ENCODE measurements at places on chromosomes 3 and 15.

GRCh38 chr15:75008629-75009326 lies 13.4 kb downstream of the SCAMP5 start:
- no peak for DNase-seq

GRCh38 chr15:78684657-78685056 lies 43.6 kb upstream of the CHRNB4 start:
- DNase-seq, result no peak

DNA sequence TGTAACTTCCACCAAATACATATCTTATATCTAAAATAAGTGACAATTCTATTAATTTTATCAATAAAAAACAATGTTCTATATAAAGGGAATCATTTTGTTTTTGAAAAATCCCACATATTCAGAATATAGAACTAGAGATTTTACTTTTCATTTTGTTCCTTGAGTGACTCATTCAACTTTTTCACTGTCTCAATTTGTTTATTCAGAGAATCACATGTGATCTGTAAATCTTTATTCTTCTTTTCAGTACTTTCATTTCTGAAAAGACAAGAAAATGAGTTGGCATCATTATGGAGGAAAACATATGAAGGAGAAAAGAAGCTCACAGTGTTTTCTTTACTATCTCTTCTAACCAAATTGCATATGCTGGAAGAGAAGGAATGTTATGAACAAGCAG lies 35.0 kb downstream of the CIP2A start:
- DNase-seq, result no peak

DNA sequence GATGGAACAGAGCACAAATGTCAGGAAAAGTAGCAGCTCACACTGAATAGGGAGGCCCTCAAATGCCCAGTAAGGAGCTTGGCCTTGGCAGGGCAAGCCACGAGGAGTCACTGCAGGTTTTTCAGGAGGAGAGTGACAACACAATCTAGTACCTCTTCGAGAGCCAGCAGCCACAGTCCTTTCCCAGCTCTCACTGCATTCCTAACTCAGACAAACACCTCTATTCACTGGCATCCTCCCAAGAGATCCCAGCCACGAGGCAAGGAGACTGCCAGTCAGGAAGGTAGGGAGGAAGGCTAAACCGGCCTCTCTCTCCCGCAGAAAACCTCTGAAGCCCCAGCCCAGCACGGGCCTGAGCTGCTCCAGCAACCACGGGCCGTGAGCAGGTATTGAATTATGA lies 146.0 kb upstream of the SMAD3 start:
- no peak for DNase-seq

DNA sequence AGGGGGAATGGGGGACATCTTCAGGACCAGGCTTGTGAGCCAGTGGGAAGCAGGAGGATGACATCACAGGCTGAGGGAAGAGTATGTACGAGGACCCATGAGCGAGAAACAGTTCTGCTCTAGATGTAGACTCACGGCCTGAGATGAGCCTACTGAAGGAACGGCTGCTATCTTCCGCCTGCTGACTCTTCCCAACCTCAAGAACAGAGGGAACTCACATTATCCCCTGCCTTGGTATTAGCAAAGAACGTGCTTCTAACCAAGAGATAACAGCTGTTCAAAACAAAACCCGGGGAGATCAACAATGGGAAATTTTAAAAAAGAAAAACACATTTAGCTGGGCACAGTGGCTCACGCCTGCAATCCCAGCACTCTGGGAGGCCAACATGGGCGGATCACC lies 25.3 kb downstream of the AVEN start:
- no peak for DNase-seq

- no peak for DNase-seq
These were observed 798.7 kb downstream of the DIPK2A start for GRCh38 chr3:144770281-144770680.

DNA sequence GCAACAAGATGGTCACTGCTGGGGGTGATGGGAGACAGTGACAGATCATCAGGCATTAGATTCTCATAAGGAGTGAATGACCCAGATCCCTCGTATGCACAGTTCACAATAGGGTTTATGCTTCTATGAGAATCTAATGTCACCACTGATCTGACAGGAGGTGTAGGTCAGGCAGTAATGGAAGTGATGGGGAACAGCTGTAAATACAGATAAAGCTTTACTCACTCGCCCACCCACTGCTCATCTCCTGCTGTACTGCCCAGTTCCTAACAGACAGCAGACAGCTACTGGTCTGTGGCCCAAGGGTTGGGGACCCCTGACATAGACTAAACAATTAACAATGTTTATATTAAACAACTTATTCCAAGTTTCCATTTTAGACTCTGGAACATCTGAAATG lies 25.4 kb downstream of the IFT80 start:
- no peak for DNase-seq

DNA sequence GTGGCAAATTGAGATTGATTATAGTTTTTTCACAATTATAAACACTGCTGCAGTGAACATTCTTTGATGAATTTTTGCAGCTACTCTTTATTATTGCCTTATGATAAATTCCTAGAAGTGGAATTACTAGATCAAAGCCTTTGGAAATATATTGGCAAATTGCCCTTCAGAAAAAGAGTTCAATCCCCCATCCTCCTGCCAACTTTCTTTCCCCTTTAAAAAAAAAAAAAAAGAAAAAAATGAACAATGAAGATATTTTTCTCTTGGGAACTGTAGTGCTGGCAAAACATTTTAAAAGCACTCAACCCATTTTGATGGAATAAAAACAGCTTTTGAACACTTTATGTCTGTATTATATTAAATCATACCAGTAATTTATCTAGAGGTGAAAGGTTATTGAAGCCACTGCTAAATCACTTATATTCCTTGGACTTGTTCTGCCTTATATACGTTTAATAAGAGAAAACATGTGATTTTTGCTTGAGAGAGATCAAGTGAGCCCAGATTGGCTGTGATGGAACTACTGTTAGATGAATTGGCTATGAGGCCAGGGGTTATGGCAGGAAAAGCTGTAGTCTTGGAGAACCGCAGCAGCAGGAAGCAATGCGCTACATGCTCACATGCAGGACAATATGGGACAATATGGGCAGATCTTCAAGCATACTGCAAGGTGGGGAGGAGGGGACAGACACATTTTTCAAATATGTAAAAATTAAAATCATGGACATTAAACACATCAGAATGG lies 212.8 kb upstream of the C2CD4B start:
- DNase-seq, result no peak

DNA sequence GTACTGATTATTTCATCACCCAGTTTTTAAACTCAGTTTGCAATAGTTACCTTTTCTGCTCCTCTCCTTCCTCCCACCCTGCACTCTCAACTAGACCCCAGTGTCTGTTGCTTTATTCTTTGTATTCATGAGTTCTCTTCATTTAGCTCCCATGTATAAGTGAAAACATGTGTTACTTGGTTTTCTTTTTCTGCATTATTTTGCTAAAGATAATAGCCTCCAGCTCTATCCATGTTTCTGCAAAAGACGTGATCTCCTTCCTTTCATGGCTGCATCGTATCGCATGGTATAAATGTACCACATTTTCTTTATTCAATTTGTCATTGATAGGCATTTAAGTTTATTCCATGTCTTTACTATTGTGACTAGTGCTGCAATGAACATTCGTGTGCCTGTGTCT lies 79.0 kb downstream of the NAALADL2 start:
- no peak for DNase-seq

DNA sequence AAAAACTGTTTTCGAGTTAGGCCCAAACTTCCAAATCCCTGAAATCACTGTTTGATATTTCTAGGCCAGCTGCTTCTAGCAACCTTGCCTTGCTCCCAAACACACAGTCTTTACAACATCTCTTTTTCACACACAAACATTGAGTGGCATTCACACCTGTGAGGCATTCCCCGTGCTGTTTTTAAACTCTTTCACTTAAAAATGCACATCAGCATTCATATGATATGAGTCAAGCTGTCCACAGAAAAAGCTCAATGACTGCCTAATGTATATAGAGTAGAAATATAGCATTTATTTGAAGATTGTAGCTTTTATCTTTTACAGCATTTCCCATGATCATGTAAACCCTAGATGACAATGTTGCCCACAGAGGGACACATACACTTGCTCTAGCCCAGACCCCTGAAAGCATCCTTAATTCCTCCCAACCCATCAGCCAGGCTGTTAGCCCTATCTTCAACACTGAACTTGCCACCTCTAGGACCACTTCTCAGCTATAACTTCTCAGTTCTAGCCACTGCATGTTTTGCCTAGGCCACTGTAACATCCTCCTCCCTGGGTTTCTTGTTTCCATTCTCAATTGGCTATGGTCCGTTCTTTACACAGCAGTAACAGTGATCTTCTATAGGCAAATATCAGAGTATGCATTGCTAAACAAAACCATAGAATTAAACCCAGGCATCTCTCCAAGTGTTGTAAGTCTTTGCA lies 782.6 kb downstream of the DIPK2A start:
- DNase-seq, result no peak

DNA sequence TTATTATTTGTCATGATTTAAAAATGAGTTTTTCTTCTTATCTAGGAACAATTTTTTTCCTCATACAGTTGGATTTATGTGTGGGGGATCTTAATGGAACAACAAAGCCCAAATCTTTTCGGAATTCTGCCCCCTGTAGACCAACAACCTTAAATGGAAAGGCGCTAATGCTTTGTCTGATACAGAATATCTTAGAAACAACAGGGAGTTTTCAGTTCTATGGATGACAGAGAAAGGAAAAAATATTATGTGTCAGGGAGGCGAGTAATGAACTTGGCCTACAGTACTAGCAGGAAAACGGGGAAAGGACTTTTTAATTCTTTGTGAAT lies 592 bp downstream of the MOBP start:
- DNase-seq, result no peak

GRCh38 chr3:167835359-167835758 lies 99.8 kb downstream of the SERPINI1 start:
- no peak for DNase-seq

- DNase-seq, result no peak
These were observed 90.0 kb downstream of the TGFBR2 start for GRCh38 chr3:30696403-30696819.

DNA sequence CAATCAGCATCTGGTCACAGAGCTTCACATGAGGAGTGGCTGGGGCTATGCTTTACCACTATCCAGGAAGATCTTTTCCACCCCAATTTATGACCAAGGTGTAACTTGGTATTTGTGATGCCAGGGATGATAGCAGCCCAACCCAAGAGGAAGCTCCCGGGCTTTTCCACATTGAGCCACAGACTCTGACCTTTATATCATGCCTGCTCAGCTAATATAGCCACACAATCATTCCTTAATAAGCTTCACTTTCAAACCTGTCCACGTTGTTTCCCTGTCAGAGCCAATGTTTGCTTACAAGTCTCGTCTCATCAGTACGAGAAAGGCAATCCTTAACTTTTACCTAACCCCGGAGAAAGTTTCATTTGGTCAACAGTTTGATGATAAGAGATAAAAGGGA lies 330.9 kb downstream of the SHQ1 start:
- no peak for DNase-seq

DNA sequence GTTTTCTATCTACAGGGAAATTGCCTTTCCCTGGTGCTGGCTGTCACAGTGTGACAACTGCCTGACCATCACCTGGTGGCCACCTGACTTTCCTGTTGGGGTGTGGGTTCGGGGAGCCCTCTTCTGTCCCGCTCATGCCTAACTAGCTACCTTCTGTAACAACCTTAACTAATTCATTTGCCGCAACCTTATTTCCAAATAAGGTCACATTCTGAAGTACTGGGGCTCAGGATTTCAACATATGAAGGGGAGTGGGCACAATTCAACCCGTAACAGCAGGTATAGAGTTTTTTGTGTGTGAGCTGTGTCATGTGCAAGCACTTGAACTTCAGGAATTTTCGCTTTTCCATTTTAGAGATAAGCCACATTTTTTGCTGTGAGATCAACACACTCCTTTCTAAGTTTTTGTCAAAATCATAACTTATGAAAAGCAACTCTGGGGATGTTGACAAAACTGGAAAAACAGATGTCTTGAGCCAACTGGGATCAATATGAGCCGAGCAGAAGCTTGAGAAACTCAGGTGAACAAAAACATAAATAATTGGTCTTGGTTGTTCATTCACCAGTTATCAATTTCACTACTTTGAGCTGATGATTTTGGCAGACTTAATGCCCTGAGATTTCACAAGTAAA lies 242.0 kb upstream of the RGMA start:
- DNase-seq, result no peak

- no peak for DNase-seq
These were observed 215.8 kb downstream of the ROBO1 start for GRCh38 chr3:79551997-79552396.

DNA sequence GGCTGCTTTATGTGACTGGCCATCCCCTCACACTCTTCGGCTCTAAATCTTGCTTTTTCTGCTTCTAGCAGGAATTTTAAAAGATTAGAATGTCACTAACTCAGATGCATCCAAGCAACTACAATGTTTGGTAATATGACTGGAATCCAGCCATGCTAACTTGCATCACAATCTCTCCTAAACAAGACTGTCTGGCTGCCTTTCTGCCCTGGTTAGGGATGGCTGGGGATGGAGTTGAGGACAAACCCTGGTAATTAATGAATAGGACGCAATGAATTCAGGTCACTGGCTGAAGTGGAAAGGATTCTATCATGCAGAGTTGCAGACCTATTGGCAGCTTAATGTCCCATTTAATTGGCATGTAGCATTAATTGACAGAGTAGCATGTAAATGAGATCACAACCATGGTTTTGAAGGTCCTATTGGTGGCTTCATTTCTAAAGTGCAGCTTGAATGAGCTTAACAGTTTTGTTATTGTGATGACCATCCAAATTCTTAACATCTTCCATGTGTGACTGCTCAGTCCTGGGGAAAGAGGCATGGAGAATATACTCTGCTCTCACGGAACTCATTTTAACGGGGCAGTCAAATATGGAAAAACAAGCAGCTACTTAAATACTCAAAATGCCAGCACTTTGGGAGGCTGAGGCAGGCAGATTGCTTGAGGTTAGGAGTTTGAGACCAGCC lies 21.7 kb downstream of the NMNAT3 start:
- DNase-seq, result no peak

GRCh38 chr3:59006634-59007517 lies 42.9 kb downstream of the CFAP20DC start:
- DNase-seq, result no peak

- no peak for DNase-seq
These were observed 8.8 kb downstream of the RPL39L start for GRCh38 chr3:187130346-187131066.

GRCh38 chr15:68715111-68715510 lies 105.6 kb downstream of the ANP32A start:
- no peak for DNase-seq

- no peak for DNase-seq
These were observed 19.8 kb upstream of the STRIT1 start for GRCh38 chr3:155313300-155313699.

DNA sequence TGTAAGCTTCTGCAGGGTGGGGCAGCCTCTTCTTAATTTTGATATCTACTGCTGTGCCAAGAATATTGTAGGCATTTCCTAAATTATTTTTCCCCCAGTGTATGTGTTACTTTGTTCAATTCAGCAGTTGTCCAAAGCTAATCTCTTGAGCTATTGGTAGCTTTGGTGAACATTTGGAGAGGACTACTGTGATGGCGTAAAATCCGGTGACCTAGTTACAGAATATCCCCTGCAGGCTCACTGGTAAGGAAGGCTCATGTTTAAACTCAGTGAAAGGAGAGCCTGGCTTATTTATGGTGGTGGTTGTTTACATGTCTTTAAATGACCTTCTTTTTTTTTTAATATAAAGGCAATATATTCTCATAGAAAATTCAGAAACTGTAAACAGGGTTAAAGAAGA lies 105.6 kb downstream of the LPP start:
- no peak for DNase-seq

All from activated CD8-positive, alpha-beta memory T cell treated with anti-CD3 and anti-CD28 coated beads, Interleukin-2, amount 50 U/mL, for 4 hours (primary cell).